NCI-H1092 treated with DMSO at 0.1 percent for 48 hours (cell line): ENCODE measurements at places on chromosomes 2 and 18.
A peak's percentile ranks its signal among the peaks of the same experiment; 100 is the strongest.

GRCh38 chr2:74461187-74462053, 3.2 kb downstream of the WBP1 start:
- DNase-seq, result no peak

- DNase-seq, result no peak
Measured at GRCh38 chr2:211598238-211598637, 940.4 kb downstream of the ERBB4 start.

- no peak for DNase-seq
Measured at GRCh38 chr2:187117483-187117882, 268.5 kb upstream of the ZSWIM2 start.

GRCh38 chr2:203824603-203825002, 43.0 kb upstream of the CTLA4 start:
- no peak for DNase-seq

- peak; percentile 1 for DNase-seq
Measured at GRCh38 chr2:219664944-219665343, 37.5 kb downstream of the SLC4A3 start.

DNA sequence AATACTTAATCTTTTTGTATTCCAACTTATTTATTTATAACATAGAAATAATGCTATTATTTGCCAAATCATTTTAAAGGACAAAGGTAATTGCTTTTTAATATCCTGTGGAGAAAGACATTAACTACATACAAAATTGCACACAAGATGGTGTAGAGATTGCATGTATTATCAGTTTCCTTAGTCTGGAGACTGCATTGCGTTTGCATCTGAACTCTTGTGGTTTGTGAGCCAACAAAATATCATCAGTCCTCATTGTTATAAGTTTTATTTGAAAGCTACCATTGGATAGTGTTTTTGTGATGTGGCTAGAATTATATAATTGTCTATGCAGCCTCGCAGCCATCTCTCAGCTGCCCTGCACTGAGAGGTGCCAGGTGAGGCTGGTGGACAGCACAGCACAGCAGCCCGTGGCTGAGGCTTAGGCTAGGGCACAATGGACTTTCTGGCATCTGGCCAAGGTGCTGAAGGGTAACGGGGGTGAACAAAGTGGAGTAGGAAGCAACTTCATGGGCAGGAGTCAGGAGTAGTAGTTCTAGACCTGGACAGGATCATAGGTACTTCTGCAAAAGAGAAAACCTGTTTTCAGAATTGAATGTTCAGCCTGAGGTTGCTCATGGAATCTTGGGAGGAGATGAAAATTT, 15.1 kb downstream of the RASGRP3 start:
- DNase-seq, result no peak

DNA sequence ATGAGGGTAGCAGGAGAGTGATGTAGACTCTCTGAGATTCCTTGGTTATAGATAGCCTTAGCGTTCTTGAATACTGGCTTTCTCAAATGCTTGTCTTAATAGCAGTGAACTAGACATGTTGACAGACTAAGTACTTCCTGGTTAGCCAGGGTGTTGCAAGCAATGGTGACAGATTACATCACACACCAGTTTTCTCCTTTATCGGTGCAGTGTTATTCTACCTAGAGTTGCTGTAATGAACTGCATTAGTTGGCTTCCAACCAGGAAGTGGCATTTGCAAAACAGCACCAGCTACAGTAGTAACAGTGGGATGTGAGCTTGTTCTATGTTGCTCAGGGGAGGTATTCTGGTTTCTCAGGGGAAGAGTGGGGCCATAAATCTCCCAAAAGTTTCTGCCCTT, 582.2 kb upstream of the DDX18 start:
- DNase-seq, result no peak

- no peak for DNase-seq
Measured at GRCh38 chr18:78876868-78877267, 102.8 kb upstream of the SALL3 start.

GRCh38 chr18:21612125-21613039, at the start of gene SNRPD1:
TSS of gene SNRPD1 (plus strand) at chr18:21612314. CDS start at chr18:21612430, 116 bp downstream.
- DNase-seq, result peak; percentile 93

DNA sequence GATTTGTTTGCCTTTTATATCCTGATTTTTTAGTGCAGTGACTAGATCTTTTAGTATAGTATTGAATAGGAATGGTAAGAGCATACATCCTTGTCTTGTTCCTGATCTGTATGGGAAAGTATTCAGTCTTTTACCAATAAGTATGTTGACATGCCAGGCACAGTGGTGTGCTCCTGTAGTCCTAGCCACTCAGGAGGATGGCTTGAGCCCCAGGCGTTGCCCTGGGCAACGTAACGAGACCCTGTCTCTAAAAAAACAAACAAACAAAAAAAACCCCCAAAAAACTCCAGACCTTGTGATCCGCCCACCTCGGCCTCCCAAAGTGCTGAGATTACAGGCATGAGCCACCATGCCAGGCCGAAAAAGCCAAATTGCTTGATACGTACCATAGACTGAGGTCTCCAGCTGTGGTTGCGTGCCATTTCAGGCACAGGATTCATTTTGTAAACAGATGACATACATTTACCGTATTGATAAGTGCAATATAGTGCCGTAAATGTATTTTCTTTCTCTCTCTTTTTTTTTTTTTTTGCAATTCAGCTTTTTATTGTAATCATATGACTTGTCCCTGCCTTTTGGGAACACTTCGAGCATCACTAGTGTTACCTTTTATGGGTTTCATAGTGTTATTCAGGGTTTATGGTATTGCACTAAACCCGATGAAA, 18.5 kb downstream of the BIRC6 start:
- DNase-seq, result no peak

- DNase-seq, result peak; percentile 0
Measured at GRCh38 chr2:189763908-189764661, 1.5 kb upstream of the OSGEPL1 start.

DNA sequence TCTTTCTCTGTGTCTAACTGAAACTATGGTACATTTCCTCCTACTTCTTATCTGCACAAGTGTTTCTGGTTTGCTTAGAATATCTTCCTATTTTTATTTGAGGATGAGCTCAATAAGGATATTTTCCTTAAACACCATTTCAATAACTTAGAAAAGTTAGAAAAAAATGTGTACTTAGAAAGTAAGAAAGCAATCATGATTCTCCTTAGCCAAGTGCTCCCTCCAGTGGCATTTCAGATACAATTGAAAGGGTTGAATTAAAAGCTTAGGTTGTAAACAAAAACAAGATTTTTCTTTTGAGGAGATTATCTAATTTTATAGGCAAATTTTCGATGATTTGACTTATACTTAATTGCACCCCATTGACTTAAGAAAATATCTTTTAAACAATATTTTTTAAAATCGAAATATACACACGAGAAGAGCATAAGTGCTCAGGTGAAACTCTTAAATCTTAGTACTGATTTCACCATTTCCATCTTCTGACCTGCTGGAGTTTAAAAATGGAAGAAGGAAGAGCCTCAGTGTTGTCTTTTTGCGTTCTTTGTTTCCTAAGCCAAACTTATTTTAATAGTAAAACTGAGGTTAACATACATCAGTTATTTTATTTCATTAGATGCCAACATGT, 26.9 kb downstream of the C18orf63 start:
- DNase-seq, result peak; percentile 61

DNA sequence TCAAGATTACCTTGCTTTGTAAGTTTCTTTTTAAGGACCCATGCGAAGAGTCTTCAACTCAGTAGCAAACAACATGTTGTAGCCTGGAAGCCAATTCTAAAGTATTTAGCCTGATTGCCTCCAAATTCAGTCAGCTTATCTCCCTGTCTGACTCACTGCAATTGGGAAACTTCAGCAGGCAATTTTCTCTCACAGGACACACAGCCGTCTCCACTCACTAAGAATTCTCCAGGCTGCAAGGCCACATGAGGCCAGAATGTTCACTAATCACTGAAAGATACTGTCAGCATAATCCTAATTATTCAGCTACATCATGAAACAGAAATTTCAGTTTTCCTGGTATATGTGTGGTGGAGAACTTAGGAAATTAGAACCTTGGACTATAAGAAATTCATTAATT, 78.1 kb upstream of the PDE1A start:
- no peak for DNase-seq

- DNase-seq, result peak; percentile 65
Measured at GRCh38 chr2:222952204-222952603, 91.4 kb downstream of the ACSL3 start.

GRCh38 chr2:28250006-28250405, 142.7 kb upstream of the FOSL2 start:
- no peak for DNase-seq

GRCh38 chr18:62988471-62988870, 273.1 kb downstream of the PHLPP1 start:
- no peak for DNase-seq

DNA sequence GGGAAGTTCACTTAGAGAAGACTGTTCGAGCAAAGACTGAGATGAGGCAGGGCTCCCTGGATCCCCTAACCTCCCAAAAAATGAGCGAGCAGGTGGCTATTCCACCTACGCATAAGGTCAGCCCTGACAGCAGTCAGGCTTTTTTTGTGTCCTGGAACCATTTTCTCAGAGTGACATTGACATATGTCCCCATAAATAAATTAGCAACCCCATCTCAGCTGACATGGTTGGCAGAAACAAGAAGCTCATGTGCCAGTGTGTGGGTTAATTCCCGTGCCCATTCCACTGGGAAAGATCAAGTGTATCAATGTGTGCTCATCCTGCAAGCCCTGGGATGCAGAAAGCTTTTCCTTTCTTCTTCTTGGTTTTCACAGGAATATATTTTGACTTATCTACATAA, 740.4 kb upstream of the CELF4 start:
- DNase-seq, result no peak
